Activated CD4-positive, alpha-beta T cell treated with anti-CD3 and anti-CD28 coated beads for 48 hours (primary cell): ENCODE measurements at places on chromosomes 3 and 15.

- DNase-seq = no peak
These were observed 14.6 kb downstream of the IP6K2 start for GRCh38 chr3:48702320-48702920.

DNA sequence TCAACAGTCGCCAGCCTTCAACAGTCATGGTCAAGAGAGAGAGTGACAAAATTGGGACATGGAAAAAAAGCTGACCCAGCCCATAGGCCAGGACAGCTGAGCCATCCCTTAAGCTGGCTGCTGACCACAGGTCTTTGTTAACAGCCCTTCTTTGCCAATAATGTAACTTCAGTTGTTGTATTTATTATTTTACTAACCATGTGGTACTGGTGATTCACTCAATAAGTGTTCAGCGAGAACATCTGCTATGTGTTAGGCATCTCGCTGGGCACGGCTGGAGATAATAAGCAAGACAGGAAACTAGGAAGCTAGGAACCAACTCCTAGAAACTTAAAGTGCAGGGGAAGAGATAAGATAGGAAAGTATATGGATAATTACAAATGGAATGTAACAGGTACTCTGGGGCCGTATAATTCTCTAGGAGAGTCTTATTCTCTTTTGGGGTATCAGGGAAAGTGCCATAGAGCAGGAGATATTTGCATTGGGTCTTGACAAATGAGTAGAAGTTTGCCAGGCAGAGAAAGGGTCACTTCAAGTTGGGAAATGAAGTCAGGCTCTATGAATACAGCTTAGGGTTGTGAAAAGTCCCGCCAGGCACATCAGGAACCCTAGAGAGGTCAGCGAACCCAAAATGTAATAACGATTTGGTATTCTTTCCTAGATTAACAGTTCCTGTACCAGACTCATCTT, 84.0 kb upstream of the TRA2B start:
- no peak for DNase-seq

DNA sequence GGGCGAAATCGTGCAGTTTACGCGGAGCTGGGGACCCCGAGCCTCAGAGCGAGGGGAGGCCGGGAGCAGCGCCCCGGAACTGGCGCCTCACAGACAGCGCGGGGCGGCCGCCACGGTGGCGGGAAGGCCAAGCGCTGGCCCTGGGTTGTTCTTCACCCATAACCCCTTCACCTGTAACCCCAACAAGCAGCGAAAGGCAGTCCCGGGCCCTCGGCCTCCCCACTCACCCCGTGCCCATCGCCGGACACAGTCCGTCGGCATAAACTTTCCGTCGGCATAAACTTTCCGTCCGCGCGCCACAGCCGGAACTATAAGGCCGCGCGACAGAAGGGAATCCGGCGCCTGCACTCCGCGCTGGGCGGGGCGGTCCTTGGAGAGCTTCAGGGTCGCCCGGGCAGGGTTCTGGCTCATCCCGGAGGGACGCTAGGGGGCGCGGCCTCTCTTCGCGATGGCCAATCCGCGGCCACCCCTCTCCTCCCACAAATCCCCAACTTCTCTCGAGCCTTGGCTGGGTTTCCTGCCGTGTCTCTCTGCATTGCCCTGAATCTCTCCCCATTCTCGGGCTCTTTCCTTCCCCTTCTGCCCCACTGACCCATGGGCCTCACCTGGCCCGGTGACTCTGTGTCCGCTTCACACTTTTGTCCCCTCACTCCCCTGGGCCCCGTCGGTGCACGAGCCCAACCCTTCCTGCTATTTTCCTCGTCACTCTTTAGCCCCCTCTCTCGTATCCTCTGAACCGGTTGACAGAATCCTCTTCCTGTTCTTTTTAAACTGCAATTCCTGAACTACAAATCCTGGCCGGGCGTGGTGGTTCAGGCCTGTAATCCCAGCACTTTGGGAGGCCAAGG, at the start of gene INTS14:
INTS14 (minus strand) TSS at position 261 of the 848 bp plus-strand sequence. CDS start 3,751 bp downstream, outside the sequence.
- peak; percentile 98 for DNase-seq

DNA sequence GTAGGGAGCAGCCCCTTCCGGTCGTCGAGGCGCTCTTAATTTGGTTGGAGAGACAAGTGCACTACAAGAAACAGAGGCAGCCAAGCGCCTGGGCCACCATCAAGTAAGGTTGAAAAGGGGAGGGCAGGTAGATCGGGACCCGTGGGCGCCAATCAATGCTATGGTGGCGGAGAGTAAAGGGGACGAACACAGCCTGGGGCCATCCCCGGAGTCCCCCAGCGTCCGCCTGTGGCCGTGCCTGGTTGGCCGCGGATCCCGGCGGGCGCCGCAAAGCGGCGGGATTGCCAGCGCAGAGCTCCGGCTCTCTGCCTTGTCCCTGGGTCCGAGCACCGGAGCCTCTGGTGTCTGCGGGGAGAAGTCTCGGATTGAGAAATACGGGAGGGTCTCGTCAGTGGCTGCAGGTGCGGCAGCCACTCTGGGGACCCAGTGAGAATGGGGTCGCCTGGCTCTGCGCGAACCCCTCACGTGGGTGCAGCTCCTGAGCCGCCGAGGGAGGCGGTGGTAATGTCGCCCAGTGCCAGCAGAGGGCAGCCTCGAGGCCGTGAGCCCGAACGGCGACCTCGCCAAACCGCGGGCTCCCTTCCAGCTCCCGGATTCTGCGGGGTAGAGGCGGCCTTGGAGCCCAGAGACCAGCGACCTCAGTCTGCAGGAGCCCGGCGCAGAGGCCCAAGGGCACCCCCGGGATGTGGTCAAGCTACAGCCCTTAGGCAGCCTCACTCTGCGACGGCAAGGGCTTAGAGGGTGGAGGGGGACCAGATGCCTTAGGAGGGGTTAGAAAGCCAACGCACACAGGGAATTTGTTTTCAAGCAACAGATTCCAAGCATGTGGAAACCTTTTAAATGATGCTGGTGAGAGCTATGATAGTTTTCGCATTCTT, 10.8 kb downstream of the FOXL2 start:
- DNase-seq = peak; percentile 83

GRCh38 chr15:90189781-90190467, 11.2 kb upstream of the SEMA4B start:
- no peak for DNase-seq

DNA sequence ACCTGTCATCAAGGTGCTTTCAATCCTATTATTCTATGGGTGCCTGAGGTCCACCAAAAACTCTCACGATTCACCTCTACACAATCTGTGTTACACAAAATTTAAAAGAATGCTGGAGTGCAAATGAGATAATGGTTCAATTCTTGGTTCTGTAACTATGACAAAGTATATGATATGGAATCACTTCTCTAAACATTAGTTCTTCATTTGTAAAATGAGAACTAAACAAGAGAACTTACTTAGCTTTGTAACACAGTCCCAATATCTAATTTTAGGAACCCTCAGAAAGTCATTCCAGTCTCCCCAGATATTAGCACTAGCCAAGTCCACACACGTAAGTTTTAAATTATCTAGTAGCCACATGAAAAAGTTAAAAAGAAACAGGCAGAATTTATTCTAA, 111.5 kb downstream of the TBL1XR1 start:
- DNase-seq = no peak

- no peak for DNase-seq
These were observed 37.1 kb downstream of the MAP3K13 start for GRCh38 chr3:185399737-185400667.

DNA sequence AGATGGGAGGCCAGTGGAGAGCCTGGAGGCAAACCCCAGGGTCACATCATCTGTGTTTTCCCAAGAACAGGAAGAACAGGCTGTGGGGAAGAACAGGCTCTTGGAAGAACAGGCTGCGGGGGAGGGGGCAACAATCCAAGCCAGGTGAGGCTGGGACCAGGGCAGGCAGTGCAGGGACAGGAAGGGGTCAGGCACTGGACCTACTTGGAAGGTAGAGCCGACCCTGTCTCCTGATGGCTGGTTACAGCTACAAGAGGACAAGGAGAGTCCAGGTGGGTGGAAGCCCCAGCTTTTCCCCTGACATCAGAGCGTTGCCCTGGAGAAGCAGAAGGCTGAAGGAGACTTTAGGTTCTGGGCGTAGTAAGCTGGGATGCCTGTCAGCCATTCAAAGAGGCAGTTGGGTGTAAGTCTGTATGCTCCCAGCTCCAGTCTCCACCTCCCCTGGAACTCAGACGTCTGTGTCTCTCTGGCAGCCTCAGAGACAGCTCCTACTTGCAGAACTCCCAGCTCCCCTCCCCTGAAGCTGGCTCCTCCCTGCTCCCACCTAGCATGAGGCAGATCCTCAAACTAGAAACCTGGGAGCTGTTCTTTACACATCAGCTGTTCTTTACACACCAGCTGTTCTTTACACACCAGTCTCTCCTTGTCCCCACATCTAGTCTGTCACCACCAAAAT, 130.9 kb downstream of the DNAJB8 start:
- DNase-seq = no peak

GRCh38 chr15:90058308-90058707, 44.0 kb downstream of the IDH2 start:
- DNase-seq = peak; percentile 21

DNA sequence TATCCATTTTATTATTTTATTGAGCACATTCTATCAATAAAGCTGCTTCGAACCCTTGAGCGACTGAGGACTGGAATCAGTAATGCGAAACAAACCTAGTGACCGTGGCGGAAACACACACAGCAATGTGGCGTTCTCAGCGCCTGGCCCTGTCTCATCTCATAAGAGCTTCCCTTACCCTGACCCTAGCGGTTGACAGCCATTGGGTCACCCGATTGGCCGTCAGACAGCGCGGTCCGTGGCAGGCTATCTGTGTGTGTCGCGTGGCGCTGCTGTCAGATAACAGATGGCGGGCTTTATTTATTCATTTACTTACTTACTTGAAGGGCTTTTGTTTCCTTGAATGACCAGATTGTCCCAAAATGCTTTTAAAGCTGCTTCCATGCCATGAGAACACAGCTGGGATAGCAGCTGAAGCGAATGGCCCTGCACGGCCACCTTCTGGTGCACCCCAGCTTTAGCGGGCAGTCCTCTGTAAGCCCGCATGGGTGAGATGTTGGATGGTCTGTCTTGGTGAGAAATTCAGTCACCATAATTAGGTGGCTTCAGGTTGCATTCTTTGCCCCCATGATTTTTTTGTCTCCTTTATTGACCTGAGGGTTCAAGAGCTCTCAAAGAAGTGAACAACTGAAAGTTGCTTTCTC, 215.5 kb upstream of the BHLHE40 start:
- DNase-seq = no peak

- DNase-seq = no peak
These were observed 12.6 kb downstream of the OSBPL10 start for GRCh38 chr3:31968369-31968926.
